Kidney (tissue), 22 donors: ENCODE measurements at places on chromosomes 7 and 10.

DNA sequence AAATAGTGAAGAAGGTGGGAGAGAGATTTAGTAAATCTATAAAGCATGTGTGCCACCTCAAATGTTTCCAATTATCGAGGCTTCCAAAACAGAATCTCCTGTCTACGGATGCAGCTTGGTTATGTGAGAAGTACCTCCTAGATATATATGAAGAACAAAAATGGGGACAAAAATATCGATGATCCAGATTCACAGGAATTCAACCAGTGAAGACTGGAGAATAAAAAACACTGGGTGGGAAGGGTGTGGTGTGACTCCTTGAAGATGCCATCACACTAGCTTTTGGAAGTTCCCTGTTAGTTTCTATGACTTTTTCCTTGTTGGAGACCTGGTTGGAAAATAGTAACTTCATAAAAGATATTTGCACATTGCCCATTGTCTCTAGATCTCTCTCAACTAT lies 152.4 kb downstream of the LRRC4 start:
- H3K4me1 ChIP-seq: peaks cover 4% of the 10 kb centered on the region
- no peak for DNase-seq
- no peak overlapping the region for H3K27ac ChIP-seq
- H3K27me3 ChIP-seq: no peaks in the 10 kb centered on the region
- H3K36me3 ChIP-seq: no peaks in the 10 kb centered on the region
- H3K4me3 ChIP-seq: no peak overlapping the region

GRCh38 chr10:131689016-131689415 lies 211.8 kb upstream of the PPP2R2D start:
- H3K4me1 ChIP-seq: no peaks in the 10 kb centered on the region
- H3K27ac ChIP-seq: no peak overlapping the region
- no peaks in the 10 kb centered on the region for H3K27me3 ChIP-seq
- DNase-seq: no peak
- H3K4me3 ChIP-seq: no peak overlapping the region
- H3K36me3 ChIP-seq: no peaks in the 10 kb centered on the region

DNA sequence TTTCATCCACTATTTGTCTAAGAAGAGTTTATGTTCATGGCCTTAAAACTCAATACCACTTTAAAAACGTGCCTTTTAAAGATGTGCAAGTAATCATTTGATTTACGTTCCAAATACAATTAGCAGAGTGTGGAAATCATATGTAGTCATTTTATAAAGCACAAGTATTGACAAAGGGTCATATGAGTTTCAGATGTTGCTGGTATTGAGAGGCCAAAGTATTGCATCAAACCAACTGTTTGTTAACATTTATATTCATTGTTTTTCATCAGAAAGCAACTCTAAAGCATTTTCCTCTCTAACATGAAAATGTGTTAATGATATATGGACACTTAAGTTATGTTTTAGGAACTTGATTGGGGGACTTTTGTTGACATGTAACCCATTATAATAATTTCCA lies 11.5 kb upstream of the TSGA13 start:
- no peak overlapping the region for H3K4me3 ChIP-seq
- no peaks in the 10 kb centered on the region for H3K36me3 ChIP-seq
- DNase-seq: no peak
- H3K4me1 ChIP-seq: no peaks in the 10 kb centered on the region
- no peaks in the 10 kb centered on the region for H3K27me3 ChIP-seq

DNA sequence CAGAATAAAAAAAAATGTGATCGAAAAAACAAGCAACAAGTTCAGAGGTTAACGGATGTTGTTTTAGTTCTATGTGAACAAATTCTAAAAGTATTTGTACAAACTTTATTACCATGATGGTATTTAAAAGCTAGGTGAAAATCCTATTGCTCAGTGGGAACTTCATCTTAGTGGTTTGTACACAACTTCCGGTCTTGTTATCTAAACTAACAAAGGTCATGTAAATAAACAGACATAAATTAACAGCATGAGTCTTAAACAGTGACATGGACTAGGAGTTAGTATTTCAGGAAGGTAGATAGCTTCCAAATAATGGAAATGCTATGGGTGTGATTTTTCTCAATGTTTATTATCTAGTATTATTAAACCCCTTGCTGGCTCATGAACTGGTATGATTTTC lies 83.8 kb downstream of the SPAG6 start:
- H3K27me3 ChIP-seq: no peaks in the 10 kb centered on the region
- no peak for DNase-seq
- H3K36me3 ChIP-seq: no peaks in the 10 kb centered on the region
- H3K4me1 ChIP-seq: no peaks in the 10 kb centered on the region
- H3K27ac ChIP-seq: no peak overlapping the region
- no peak overlapping the region for H3K4me3 ChIP-seq

DNA sequence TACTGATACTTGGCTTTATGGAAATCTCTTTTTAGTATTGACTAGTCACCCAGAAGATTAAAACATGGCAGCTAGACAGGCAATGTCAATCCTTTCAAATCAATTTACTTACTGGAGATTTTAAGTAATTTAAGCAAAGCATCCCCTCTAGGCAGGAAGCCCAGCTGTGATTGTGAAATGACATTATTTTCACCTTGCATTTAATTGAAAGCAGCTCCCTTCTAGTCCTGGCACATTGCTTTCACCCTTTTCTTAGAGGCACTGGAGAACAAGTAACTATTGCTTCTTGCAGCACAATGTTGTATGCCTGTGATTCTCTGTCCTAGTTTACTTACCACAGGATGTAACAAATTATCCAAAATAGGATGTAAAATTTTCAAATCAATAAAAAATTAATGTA lies 13.3 kb downstream of the ST7 start:
- H3K27me3 ChIP-seq: no peaks in the 10 kb centered on the region
- no peaks in the 10 kb centered on the region for H3K36me3 ChIP-seq
- H3K27ac ChIP-seq: no peak overlapping the region
- H3K4me3 ChIP-seq: no peak overlapping the region

GRCh38 chr10:24208661-24209431 lies at the start of gene KIAA1217:
KIAA1217 (plus strand) TSS chr10:24209138; CDS start chr10:24209194, 56 bp downstream.
- no peaks in the 10 kb centered on the region for H3K27me3 ChIP-seq
- H3K27ac ChIP-seq: peak within 1 kb of the TSS; percentile 93
- peaks cover 21% of the 10 kb centered on the region for H3K4me1 ChIP-seq
- H3K36me3 ChIP-seq: no peaks in the 10 kb centered on the region
- DNase-seq: peak; percentile 88

DNA sequence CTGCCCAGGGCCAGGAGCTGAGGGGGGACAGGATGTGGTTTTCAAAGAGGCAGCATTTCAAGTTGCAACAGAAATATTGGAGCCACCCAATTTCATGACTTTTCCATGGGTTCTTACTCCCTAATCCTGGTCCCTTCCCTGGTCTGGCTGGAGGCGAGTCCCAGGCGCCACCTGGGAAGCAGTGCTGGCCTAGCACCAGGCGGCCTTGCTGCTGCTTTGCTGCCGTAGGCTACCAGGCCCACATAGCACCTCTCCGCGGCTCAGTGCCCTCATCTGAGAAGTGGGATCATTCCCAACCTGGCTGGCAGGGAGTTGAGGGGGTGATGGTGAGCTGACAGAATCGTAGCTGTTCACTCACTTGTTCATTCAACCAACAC lies 33.7 kb downstream of the ZMIZ1 start:
- peak; percentile 86 for DNase-seq
- H3K27me3 ChIP-seq: no peaks in the 10 kb centered on the region
- H3K4me3 ChIP-seq: no peak overlapping the region
- peak overlapping the region; percentile 88 for H3K27ac ChIP-seq
- no peaks in the 10 kb centered on the region for H3K36me3 ChIP-seq

- H3K4me1 ChIP-seq: no peaks in the 10 kb centered on the region
- no peaks in the 10 kb centered on the region for H3K36me3 ChIP-seq
- H3K27me3 ChIP-seq: no peaks in the 10 kb centered on the region
- H3K27ac ChIP-seq: no peak overlapping the region
- no peak overlapping the region for H3K4me3 ChIP-seq
Observed at GRCh38 chr7:130281260-130281659, 11.7 kb upstream of the CPA4 start.

DNA sequence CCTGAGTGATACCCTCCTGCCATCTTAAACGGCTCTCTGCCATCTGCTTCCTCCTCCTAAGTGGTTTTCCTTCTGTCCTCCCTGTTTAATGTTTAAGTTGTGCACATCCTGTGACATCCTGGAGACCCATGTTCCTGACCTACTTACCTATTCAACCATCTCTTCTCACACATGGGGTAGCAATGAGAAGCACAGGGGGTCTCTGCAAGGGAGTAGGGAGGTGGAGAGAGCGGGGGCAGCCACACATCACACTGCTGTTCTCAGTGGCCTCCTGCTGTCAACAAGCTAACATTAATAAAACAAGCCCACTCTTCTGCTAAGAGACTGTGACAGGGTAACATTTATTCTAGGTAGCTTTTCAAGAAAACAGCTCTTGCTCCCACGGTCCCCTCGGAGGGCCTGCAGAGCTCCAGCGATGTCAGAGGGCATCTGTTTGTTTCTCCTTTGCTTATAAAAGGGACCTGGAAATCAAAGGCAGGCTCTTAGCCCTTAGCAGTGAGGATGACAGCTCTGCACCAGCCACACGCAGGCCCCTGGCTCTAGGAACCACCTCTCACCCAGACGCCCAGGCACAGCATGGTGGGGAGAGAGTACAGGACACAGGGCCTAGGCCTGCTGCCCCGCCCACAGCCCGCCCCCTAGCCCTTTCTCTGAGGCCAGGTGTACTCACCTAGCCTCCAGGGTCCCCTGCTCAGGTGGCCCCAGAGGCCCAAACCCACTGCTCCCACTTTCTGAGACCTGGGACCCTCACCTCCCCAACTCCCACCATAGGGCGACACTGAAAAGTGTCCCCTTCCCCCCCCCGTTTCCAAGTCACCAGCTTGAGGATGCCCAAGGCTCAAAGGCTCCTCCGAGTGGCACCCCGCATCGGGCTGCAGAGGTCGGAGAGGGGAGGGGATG lies 943 bp upstream of the SLC18A2 start:
- H3K27ac ChIP-seq: no peak overlapping the region
- no peaks in the 10 kb centered on the region for H3K36me3 ChIP-seq
- H3K4me3 ChIP-seq: no peak overlapping the region
- peaks cover 6% of the 10 kb centered on the region for H3K27me3 ChIP-seq

DNA sequence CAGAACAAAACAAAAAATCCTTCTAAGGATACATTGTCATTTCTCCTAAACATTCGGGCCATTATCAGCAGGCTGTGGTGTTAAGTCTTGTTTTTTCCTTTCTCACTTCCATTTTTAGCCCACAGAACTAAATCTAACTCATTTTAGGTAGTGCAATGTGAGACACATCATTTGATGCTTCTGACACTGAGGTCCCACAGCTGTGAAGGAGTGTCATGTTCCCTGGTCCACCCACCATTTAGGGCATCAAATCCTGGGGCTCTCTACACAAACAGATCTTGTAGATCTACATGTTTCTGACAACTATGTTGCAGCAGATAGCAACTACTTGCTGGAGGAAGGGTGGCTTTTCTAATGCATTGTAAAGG lies 232.5 kb upstream of the IGFBP3 start:
- no peaks in the 10 kb centered on the region for H3K36me3 ChIP-seq
- no peaks in the 10 kb centered on the region for H3K4me1 ChIP-seq
- peak overlapping the region; percentile 5 for H3K27ac ChIP-seq
- H3K27me3 ChIP-seq: no peaks in the 10 kb centered on the region
- DNase-seq: peak; percentile 70

DNA sequence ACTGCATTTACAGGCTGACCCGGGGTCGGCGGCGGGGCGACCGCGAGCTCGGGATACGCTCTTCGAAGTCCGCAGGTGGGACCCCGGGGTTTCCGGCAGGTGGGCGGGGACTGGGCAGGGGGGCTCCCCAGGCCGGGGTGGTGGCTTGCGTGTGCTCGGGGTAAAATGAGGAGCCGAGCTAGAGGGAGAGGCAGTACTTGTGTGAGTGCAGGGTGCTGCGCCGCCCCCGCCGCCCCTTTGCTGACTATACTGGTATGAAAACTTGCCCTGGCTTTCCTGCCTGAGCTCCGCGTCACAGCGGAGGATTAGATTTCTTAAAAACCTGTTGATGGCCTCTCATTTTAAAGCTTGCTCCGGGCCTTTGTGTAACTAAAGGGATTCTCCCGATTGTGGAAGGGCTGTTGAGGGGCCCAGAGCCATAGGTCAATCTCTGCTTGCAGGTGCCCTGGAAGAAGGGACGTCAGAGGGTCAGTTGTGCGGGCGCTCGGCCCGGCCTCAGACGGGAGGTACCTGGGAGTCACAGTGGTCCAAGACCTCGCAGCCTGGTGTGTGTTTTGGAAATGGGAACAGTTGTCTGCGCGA lies 488 bp downstream of the ARMC10 start:
- no peaks in the 10 kb centered on the region for H3K36me3 ChIP-seq
- peak overlapping the region; percentile 67 for H3K4me3 ChIP-seq
- peak; percentile 81 for DNase-seq
- peak overlapping the region; percentile 78 for H3K27ac ChIP-seq

DNA sequence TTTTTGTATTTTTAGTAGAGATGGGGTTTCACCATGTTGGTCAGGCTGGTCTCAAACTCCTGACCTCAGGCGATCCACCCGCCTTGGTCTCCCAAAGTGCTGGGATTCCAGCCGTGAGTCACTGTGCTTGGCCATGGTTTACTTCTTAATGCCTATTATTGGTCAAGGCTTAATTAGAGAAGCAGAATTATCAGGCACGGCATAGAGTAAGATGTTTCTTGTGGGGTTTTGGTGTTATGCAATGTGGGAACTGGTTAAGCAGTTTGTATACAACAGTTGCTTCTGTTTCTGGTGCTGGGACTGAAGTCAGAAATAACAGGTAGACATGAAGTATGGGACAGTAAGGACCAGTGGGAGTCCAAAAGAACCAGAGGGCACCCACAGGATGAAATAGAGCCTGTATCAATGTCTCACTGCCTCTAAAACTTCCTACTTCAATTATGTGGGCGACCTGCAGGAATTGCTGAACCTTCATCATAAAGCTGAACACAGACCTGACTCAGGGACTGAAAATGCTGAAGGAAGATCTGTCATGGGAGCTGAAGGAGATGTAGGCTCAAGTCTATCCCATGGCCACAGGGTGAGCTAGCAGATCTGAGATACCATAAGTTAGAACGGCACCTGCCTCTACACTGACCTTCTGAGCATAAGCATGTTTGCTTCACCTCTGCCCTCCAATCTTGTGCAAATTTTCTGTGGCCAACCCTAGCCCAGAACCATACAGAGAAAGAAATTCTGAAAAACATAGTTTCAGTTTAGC lies 38.3 kb upstream of the VCL start:
- no peaks in the 10 kb centered on the region for H3K4me1 ChIP-seq
- no peak overlapping the region for H3K27ac ChIP-seq
- no peaks in the 10 kb centered on the region for H3K27me3 ChIP-seq
- DNase-seq: no peak
- no peaks in the 10 kb centered on the region for H3K36me3 ChIP-seq
- no peak overlapping the region for H3K4me3 ChIP-seq

DNA sequence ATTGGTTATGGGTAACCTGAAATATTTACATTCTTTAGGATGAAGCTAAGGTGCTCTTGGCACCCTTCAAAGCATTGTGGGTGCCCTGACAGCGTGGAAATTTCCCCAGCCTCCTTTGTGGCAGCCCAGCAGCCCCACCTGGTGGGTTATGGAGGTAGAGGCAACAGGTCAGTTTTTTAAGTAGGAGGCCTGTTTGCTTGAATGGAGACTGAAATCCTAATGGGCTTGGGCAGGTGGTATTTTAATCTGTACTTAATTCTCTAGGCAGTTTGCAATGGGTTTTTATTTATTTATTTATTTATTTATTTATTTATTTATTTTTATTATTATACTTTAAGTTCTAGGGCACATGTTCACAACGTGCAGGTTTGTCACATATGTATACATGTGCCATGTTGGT lies 139.4 kb downstream of the EPC1 start:
- H3K36me3 ChIP-seq: no peaks in the 10 kb centered on the region
- DNase-seq: peak; percentile 43
- no peaks in the 10 kb centered on the region for H3K27me3 ChIP-seq
- H3K4me3 ChIP-seq: no peak overlapping the region
- H3K27ac ChIP-seq: no peak overlapping the region
